ENCODE measurements at places on chromosomes 12 and 14.

DNA sequence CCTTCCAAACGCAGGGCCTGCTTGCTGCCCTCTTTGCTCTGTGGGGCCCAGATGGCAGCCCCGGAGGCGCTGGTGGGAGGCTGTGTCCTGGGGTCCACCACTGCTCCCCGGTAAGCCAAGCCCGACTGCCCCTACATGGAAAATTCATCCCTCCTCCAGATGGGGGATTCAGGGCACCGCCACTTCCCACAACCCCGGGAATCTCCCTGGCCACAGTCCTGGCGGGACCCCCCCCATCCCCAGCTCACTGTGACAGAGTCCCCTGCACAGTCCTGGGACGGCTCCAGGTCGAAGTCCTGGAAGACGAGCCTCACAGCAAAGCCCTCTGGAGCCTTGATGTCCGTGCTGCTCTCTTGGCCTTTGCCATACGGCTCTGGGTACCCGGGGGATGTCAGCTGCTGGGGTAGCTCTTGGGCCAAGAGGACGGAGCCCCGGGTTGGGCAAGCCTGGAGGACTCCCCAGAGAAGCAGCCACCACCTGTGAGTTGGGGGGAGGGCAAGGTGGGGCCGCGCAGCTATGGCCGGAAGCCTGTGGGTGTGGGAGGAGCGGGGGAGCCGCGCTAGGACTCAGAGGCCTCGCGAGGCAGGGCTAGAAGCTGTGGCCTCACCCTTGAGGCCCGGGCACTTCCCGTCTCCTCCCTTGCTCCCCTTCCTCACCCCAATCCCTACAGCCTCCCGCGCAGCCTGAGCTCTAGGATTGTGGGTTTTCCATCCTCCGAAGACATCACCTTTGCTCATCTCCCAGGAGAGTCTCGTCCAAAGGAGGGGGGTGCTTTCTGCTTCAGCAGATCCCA, 815 bp downstream of the C1RL start:
- DNase-seq, result no peak

GRCh38 chr12:110379631-110380030, 23.9 kb downstream of the ANAPC7 start:
- DNase-seq, result no peak

- no peak for DNase-seq
Observed at GRCh38 chr14:84181072-84181471, 1348.9 kb upstream of the FLRT2 start.

DNA sequence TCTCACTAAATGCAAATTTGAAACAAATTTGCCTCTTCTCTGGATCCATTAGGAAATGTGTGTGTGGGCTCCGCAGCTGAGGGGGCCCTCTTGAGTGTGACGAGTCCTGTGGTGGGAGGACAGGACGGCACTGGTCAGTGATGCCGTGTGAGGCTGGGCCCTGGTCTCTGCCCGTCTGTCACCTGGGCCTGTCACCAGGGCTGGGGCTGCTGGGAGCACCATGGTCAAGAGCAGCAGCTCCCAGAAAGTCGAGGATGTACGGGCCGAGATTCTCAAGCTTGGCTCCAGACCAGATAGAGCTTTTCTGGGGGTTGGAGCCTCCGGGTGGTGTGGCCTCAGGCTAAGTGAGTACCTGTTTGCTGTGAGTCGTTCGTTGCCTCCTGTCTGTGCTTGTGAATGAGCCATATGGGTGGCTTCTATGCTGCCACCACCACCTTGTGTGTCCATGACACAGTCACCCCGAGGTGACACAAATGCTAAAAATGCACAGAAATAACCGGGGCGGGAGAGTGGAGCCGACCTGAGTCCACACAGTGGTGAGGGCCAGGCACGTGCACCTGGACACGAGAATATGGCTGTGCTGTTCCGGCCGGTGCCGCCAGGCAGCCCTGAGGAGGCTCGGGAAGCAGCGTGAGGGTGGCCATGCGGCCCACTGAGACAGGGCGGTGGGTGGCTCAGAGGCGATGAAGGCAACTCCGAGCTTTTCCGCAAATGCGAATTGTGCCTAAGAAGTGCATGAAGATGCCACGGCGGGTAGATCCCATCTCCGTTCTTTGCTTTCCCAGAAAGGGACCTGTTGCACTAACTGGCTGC, 8.7 kb downstream of the PGAM5 start:
- no peak for DNase-seq

DNA sequence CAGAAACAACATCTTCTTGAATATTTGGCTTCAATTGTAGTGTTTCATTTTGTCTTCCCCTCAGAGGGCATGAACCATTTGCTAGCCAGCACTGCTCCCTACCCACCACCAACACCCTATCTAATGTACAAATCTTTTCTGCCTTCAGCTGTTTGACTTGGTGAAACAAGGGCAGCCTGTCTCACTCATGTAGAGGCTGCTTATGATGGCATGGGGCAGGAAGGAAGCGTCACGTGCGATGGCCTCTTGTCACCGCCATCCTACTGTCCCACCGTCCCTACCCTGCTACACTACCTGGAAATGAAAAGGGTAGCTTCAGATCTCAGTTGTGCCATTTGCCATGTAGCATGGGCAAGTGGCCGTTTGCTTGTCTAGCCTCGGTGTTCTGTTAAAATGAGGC, 29.9 kb upstream of the LRTM2 start:
- peak; percentile 26 for DNase-seq

- DNase-seq, result no peak
Observed at GRCh38 chr14:33792009-33792719, 158.7 kb downstream of the EGLN3 start.

GRCh38 chr14:97095269-97095668, 298.1 kb downstream of the VRK1 start:
- DNase-seq, result no peak

DNA sequence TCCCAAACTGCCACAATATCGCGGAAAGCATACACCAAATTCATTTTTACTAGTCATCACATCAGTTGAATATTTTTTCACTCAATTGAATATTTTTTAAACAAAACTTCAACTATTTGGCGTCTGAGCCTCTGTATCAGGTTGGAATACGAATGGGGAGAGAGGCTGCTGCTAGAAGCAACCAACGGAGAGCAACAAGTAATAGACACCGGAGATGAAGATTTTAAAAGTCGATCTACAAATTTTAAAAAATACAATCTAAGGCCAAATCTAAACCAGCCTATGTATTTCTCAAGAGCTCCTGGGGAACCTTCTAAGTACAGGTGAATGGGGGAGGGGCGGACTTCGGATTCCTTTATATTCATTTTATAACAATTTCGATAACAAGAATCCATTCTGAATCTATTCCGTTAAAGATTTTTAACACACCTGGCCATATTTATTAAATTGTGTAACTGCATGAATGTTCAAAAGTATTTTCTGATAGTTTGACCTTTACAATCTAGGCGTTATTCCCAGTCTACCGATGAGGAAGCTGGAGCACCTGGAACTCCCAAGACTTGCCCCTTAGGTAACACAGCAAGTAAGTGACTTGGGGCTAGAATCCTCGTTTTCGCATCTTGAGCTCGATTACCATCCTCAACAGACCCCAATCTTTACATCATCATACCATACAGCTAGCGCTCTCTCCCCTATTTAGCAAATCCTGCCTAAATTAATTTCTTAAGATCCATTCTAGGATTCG, 1.2 kb downstream of the GNPNAT1 start:
- DNase-seq, result no peak

DNA sequence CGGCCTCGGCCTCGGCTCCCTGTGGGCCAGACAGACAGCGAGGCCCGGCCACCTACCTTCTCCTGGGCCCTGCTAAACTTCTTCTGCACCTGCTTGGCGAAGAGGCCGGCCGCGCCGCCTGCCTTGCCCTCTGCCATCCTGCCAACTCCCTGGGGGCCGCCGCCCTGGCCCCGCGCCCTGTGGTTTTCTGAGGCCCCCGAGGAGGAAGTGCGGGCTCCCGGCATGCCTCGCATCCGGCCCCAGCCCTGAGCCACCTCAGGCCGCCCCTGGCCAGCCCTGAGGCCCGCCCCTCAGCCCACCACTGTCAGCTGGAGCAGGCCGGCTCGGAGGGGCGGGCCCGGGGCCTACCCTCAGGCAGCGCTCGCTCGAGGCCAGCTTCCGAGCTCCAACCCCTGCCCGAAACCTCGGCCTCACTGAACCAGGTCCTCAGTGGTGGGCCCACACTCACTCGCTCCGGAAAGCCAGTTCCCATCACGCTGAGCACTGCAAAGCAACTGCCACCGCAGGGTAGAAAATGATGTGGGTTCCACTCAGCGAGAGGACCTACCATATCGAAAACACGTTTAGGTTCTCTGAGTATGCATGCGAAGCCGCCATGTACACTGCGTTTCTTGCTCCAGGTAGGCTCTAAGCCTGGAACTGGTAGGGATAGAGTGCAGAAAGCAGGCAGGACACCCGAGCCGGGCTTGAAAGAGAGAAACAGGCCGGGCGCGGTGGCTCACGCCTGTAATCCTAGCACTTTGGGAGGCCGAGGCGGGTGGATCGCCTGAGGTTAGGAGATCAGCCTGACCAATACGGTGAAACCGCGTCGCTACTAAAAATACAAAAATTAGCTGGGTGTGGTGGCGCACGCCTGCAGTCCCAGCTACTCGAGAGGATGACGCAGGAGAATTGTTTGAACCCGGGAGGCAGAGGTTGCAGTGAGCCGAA, at the start of gene BIN2:
BIN2 (minus strand) TSS at position 209 of the 930 bp plus-strand sequence; CDS start at position 137, 72 bp downstream.
- no peak for DNase-seq

- no peak for DNase-seq
Observed at GRCh38 chr12:56591126-56591525, 39.0 kb downstream of the BAZ2A start.

DNA sequence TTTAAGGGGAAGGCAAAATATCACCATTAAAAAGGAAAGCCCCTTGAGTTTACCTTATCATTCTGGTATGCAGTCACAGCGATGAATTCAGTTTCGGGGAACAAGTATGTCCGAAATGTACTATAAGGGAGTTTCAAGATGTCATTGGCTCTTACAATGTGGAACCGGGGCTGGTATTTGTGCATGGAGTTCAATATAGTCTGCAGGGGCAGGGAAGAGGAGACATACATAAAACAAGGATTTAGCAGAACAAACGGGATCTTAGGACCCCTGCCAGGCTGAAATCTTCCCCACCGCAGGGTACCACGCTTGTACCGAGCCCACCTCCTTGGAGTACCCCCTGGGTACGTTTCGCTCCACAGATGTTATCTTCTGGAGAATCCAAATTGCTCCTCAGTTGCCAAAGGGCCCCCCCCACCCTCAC, 4.5 kb downstream of the TBX3 start:
- no peak for DNase-seq

- no peak for DNase-seq
Observed at GRCh38 chr12:55736076-55736475, 6.8 kb upstream of the GDF11 start.

GRCh38 chr12:123571343-123571813, 13.0 kb upstream of the TMED2 start:
- DNase-seq, result peak; percentile 79

- no peak for DNase-seq
Observed at GRCh38 chr12:124371366-124371765, 76.5 kb downstream of the RFLNA start.

DNA sequence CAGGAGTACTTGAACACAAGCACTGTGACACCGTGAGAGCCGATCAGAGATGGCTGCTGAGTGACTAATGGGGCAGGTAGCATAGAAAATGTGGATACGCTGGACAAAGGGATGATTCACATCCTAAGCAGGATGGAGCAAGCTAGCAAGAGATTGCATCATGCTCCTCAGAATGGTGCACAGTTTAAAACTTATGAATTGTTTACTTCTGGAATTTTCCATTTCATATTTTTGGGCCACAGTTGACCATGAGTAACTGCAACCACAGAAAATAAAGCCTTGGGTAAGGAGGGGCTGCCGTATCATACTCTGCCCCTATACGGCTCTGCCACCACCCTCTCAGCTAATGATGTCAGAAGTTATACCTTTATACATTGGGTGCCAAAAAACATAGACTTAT, 23.3 kb upstream of the MARK3 start:
- no peak for DNase-seq

DNA sequence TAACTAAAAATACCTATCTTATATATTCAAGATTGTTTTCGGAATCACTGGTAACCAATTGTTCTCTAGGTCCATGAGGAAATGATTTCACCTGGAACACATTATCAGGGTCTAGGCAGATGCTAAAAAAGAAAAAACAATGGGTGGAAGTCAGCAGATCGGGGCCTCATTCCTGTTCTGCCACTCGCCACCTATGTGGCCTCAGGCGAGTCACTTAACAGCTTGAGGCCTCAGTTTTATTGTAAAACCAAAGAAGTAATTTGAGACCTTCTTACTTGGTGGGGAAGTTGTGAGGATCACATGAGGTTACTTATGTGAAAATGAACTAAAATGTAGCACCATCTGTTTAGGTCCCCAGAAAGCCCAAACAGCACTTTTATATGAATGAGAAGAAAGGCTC, 6.2 kb upstream of the RNASE10 start:
- no peak for DNase-seq

DNA sequence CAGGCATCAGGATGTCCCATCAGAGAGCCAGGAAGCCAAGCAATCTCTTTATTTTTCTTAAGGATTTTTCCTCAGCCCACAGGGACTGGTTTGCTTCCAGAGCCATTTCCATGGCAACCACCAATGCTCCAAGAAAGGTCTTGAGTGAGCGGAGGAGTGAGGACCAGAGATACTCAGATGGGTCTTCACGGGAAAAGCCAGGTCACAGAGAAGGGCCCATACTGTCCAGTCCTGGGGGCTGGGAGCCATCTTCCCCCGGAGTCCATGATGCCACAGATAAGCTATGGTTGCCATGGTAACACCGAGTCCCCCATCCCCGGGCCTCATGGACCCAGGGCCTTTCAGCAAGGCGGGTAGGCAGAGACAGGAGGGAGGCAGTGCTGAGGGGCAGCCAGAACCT, 28.6 kb downstream of the CMKLR1 start:
- no peak for DNase-seq

- no peak for DNase-seq
Observed at GRCh38 chr12:99133401-99133800, 488.3 kb downstream of the APAF1 start.

GRCh38 chr12:3049611-3050249, 27.4 kb upstream of the TSPAN9 start:
- no peak for DNase-seq

DNA sequence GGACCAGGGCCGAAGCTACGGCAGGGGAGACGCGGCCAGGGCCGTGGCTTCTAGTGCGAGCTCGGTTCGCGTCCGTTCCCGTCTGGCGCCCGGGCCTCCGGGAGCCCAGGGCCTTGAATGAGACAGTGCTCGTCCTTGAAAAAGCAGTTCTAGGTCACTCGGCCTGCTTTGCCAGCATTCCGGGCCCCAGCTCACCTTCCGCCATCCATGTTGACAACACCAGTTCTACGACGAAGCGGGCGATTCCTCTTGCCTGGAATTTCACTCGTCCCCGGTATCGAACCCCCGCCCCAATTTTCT, 4.5 kb downstream of the OR10AD1 start:
- no peak for DNase-seq

DNA sequence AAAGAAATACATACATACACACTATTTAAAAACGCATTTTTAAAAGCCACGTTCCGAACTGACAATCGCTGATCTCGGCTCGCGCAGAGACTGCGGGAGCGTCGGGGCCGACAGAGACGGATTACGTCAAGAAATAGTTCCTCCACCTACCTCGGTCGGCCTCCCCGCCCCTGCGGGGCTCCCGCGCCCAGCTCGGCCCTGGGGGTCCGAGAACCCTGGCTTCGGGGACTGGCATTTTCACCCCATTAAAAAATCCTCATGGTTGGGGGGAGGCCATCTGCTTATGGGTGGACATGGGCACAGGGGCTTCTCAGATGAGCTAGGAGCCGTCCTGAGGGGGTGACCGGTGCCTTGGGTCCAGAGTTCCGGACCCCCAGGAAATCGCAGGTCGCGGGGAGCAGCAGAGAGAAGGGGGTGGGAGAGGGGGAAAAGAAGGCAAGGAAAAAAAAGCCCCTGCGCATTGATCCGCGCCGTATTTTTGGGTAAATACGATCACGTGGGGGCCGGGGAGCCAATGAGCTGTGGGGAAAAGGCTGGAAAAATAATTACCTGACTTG, 324 bp upstream of the HOXC9 start:
- DNase-seq, result peak; percentile 79

All from SK-MEL-5 (cell line).